ENCODE measurements at places on chromosomes 5 and 9.

DNA sequence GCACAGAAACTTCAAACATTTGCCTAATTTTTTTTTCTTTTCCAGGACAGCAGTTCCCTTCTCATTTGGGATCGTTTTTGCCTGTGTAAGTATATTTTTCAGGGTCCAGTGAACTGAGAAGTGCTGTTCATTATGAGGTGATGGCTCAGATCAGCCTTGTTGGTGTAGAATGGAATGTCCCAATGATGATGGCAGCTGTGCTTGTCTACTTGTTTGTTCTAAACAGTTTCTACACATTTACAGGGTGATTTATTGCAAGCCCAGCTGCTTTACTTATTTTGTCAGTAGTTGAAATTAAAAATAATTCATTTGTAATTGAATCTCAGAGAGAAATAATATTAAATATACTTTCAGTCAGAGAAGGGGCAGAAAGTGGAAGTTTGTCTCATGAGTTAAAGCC is 337.6 kb upstream of the SEMA6A start:
- DNase-seq: no peak

GRCh38 chr5:109630093-109630492 is 59.6 kb upstream of the MAN2A1 start:
- no peak for DNase-seq

DNA sequence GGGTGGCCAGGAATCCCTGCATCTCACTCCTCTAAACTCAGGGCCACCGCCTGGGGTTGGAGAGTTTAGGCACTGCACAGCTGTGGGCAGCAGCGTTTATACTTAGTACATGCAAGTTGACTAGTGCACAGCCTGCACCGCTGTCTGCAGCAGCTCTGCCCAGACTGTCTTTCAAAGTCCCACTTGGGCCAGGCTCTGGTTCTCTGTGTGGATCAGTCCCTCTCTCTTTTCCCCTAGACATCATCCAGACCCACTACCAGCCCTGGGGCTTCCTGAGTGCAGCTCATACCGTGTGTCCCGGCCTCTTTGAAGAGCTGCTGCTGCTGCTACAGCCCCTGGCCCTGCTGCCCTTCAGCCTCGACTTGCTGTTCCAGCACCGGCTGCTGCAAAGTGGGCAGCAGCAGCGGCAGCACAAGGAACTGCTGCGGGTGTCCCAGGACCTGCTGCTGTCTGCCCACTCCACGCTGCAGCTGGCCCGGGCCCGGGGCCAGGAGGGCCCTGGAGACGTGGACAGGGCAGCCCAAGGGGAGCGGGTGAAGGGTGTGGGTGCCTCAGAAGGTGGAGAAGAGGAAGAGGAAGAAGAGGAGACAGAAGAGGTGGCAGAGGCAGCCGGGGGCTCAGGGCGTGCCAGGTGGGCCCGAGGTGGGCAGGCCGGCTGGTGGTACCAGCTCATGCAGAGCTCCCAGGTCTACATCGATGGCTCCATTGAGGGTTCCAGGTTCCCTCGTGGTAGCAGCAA is 45.1 kb upstream of the TESK1 start:
- DNase-seq: no peak

DNA sequence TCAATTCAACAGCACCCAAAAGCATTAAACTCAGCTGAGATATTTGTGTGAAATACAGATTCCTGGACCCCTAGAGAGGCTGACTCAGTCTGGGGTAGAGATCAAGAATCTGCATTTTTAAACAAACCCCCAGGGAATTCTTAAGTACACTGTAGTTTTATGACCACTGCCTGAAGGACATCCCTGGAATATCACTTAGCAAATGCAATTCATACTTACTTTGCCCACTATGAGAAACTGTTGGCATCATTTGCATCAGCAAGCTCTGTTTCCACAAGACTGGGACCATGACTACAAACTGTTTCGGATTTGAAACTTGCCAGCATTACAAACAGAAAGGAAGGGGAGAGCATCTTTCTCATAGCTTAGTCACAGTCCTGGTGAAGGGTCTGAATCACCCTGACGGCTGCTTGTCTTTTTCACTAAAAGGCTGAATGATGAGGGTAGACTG is 63.7 kb downstream of the MLLT3 start:
- no peak for DNase-seq

GRCh38 chr9:131917009-131917408 is 162.7 kb downstream of the MED27 start:
- no peak for DNase-seq

- no peak for DNase-seq
Observed at GRCh38 chr5:20604992-20605391, 617.0 kb upstream of the CDH18 start.

DNA sequence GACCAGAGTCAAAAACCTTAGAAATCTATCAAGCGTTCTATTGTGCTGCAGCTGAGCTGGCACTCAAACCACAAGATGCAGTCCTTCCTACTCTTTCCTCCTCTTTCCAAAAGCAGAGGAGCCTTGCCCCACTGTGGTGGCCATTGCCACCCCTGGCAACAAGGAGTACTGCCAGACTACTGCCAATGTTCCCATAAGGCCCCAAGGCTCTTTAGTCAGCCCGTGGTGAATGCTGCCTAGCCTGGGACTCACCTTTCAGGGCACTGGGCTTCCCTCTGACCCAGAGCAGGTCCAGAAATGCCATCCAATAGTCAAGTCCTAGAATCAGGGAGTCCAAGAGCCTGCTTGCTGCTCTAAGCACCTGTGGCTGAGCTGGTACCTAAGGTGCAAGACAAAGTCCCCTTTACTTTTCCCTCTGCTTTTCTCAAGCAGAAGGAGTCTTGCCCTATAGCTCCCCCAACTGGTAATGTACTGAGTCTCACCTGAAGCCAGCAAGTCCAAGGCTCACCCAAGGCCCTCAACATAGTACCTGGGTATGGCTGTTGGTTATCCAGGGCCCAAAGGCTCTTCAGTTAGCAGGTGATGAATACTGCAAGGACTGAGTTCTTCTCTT is 219.4 kb downstream of the ATPSCKMT start:
- peak; percentile 59 for DNase-seq

GRCh38 chr5:73300337-73301207 is 127.6 kb downstream of the TMEM174 start:
- peak; percentile 45 for DNase-seq

- DNase-seq: no peak
Observed at GRCh38 chr9:133740911-133741310, 2.8 kb upstream of the SARDH start.

GRCh38 chr9:16459421-16460148 is 410.9 kb downstream of the BNC2 start:
- DNase-seq: no peak

DNA sequence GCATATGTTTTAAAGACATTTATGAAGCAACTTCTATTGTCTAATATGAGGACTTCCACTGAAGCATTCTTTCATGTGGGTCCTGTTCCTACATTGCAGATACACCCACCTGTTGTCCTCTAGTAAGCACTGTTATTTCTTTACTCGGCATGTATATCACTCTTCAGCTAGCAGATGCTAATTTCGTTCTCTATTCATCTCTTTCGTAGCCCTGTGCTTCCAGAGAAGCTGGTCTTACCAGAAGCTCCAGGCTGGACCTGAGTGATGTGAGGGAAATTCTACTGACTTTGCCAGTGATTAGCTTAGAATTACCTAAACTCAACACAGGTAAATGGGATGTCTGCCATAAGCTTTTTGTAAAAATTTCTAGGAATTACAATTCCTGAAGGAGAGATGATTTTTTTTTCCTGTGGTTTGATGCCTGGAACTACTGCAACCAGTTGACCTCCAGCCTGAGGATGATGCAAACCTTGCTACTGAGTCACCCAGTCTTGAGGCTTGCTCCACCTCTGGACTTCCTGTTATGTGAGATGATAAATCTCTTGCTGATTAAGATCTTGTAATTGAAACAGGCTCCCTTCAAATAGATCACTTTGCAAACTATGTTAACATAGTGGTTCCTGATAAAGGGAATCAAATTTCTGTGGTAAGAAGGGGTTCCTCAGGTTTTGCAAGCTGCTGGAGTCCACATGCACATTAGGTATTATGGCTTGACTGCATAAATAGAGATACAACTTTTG is 52.2 kb upstream of the SPINK5 start:
- no peak for DNase-seq

- no peak for DNase-seq
Observed at GRCh38 chr9:5897851-5898250, 7.2 kb downstream of the MLANA start.

DNA sequence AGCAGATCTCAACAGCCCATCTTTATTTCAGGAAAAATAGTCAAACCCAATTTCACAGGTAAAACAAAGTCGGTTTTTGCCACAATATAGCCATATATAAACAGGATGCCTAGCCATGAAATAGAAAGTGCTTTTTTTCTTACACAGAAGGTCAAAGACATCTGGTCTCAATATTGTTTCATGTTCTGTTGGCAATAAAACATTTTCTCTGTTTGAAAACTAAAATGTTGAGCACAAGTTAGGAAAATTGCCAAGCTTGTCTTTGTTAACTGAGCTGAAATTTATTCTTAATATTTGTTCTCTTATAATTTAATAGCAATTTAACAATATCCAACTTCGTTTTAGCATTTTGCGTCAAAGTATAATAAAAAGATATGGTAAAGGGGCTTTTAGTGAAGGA is 673.4 kb downstream of the DTWD2 start:
- no peak for DNase-seq

- peak; percentile 67 for DNase-seq
Observed at GRCh38 chr9:89185980-89186379, 7.4 kb upstream of the SHC3 start.

DNA sequence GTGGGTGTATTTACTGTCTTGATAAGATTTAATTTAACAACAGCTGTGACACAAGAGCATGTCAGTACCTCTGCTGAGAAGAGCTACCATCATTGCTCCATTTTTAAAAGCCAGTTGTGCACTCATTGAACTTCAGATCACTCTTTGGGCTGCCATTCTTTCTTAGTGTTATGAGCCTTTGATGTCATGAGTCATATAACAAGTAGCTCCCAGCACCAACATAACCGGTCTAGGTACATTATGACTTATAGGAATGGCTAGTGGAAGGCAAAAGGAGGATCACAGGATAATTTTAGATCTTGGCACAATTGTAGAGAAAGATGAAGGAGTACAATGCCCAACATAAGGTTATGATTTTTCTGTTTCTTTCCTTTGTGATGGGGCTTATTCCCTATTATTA is 170.8 kb upstream of the FBN2 start:
- DNase-seq: no peak

GRCh38 chr5:78696637-78697036 is 48.1 kb upstream of the LHFPL2 start:
- DNase-seq: no peak

GRCh38 chr5:170143710-170144109 is 38.0 kb downstream of the FOXI1 start:
- no peak for DNase-seq

GRCh38 chr9:137227853-137228505 is 677 bp downstream of the RNF224 start:
- DNase-seq: no peak

DNA sequence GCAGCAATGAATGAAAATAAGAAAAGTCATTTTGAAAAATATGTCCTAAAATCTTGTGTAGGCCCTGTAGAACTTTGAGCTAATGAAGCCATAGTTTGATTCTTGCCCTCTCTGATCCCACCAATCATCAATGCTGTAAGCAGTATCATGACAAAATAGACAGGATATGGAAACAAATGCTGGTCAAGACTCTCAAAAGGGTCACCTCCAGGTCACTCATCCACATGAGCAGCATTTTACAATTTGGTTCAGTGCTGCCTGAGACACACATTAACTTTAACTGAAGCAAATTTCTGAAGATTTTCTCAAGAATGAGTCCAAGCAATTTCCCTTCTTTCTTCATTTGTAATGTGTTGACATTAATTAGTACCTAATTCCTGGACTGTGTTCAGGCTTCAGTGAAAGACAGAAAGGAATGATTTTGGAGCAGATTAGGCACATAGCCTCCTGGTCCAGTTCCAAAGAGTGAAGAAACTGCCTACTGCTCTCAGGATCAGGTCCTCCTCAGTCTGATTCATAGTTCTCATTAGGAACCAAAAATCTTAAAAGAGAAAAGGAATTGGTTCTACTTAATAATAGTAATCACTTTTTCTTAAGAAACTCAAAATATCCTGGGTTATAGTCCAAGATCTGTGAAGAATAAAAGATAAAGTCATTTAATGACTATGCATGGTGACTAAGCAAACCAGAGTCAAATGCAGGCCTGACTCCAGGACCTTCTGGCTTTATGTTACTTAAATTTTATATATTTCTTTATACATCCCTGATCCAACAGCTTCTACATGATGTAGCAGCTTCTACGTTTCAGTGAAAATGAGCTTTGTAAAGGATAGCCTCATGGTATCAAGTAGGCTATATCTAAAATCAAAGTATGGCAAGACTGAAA is 192.1 kb upstream of the RGMB start:
- DNase-seq: no peak

DNA sequence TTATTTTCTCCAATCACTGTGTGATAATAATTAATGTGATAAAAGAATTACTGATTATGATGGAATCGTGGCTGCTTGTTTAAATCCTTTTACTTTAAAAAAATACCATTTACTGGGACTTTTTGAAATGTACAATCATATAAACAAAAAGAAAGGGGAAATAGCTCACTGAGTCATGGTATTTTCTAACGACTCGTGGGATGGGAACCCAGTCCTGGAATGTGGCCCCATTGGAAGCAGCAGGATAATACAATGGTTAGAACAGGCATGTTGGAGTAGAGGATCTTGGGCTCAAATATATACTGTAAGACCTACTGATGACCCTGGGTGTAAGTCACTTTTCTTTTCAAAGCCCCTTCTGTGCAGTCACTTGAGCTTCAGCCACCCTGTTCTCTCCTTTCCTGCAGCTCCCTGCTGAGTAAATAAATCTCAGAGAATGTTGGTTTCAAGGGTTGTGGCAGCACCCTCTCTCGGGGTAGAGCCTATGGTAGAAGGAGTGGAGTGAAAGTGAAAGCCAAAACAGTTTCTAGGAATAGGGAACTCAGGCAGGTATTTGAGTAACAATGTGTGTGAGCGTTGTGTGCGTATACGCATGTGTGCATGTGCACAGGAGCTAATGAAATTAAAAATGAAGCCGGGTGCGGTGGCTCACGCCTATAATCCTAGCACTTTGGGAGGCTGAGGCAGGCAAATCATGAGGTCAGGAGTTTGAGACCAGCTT is 40.8 kb upstream of the LARP1 start:
- DNase-seq: no peak

GRCh38 chr5:54837093-54837492 is 148.3 kb downstream of the ESM1 start:
- no peak for DNase-seq

GRCh38 chr5:55063220-55063863 is 39.1 kb upstream of the GZMA start:
- DNase-seq: no peak

- DNase-seq: no peak
Observed at GRCh38 chr5:59596586-59597350, 296.8 kb downstream of the PDE4D start.

- no peak for DNase-seq
Observed at GRCh38 chr9:9412241-9412640, 1200.6 kb downstream of the PTPRD start.

DNA sequence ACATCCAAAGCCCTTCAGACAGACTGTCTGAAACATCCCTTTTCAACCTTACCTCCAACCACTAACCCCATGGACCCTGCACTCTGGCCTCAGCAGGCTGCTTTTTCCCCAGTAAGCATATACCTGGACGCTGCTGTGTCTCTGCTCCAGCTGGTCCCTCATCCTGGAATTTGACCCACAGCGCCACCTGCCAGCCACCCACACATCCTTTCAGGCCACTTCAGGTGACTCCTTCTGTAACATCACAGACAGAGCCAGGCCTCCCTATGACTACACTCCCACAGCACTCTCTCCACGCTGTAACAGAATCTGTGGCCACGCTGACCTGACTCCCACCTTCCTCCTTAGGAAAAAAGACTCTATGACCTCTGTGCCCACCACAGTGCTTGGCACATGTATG is 3.4 kb downstream of the MGAT1 start:
- peak; percentile 79 for DNase-seq

Measured in WTC11 (cell line).